ENCODE measurements at places on chromosomes 3 and 15. TPM values are rescaled to one million over a fixed set of nuclear protein-coding genes. Genes with fewer than 3 reads are reported as not detected.

The PLIN1 gene
- polyA plus RNA-seq = not detected

The LMAN1L gene
- polyA plus RNA-seq = not detected

GRCh38 chr3:181052256-181052655 lies 62.7 kb upstream of the DNAJC19 start:
- DNase-seq = no peak

GRCh38 chr3:17551333-17551732 lies 191.1 kb downstream of the TBC1D5 start:
- no peak for DNase-seq

GRCh38 chr3:63849175-63849574 lies 14.4 kb downstream of the THOC7 start:
- DNase-seq = no peak

- DNase-seq = no peak
These were observed 5.8 kb upstream of the PAQR5 start for GRCh38 chr15:69292826-69293420.

All from keratinocyte (primary cell).